ENCODE measurements at places on chromosomes 1 and 21. TPM values are rescaled to one million over a fixed set of nuclear protein-coding genes. Genes with fewer than 3 reads are reported as not detected.

GRCh38 chr21:36260030-36260787 is 59.8 kb upstream of the MORC3 start:
- DNase-seq, result no peak

DNA sequence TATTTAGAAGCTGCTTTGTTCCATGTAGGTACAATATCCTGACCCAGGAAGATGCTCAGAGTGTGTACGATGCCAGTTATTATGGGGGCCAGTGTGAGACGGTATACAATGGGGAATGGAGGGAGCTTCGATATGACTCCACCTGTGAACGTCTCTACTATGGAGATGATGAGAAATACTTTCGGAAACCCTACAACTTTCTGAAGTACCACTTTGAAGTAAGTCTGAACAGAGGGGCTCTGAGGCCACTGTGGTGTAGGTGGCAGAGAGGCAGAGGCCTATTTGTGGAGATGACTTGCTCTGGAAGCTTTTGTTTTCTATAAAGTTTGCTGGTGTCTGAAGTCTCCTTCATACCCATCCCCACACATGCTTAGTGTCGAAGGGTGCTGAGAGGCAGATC is 26.8 kb downstream of the C8A start:
- DNase-seq, result no peak

DNA sequence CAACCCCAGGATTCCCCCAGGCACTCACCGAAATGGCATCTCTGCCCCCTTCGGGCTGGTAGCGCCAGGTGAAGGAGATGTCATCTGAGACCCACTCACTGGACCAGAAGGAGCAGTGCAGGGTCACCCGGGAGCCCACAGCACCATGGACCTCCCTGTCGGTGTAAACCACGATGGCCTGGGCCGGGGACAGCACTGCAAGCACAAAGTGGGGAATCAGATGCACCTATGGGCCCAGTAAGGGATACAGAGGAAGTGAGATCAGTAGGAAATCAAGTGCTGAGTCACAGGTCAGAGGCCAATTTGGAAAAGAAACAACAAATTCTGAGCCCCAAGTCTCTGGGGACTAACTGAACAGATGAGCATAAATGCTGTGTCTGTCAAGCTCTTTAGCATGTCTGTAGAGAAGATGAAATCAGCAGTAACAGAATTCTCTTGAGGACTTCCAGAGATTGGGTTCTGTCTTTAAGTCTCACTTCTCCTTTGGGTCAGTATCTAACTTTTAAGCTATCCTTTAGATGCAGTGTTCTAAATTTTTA is 2.5 kb downstream of the MPZ start:
- DNase-seq, result no peak

The SLC2A5 gene
- total RNA-seq, result 0.94 TPM

DNA sequence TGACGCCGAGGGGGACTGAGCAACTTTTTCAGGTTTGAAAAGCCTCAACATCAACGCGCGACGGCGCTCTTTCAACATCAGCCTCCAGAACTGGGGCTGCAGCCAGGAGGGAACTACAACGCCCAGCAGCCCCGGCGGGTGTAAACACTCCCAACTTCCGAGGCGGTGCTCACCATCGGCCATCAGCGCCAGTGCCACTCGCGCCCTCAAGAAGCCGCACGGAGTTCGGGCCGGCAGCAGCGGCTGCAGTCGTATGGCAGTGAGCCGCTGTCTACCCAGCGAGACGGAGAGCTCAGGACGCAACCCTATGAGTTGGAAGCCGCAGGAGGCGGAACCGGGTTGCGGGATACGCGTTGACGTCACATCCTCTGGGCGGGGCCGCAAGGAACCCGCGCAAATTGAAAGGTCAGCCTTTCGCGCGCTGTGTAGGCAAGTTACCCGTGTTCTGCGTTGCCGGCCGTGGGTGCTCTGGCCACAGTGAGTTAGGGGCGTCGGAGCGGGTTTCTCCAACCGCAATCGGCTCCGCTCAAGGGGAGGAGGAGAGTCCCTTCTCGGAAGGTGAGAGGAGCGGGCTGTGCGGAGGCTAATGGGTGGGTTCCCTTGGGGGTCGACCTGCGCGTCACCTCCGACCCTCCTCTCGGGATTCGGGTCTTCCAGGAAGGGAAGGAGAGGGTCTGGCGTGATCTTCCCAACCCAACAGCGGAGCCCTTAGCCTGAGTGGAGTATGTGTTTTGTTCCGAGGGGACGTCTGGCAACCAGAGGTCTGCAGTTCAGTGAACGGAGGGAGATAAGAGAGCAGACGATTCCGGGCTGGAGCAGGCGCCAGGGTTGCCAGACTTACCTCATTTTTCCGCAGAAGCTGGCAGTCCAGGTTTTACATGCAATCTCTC is at the start of gene EXO1:
Gene EXO1, plus strand, starts transcription at position 409 of the 890 bp plus-strand sequence. CDS start 2,222 bp downstream, outside the sequence.
- peak; percentile 87 for DNase-seq

The PCSK9 gene
- not detected for total RNA-seq

The CCDC185 gene
- not detected for total RNA-seq

DNA sequence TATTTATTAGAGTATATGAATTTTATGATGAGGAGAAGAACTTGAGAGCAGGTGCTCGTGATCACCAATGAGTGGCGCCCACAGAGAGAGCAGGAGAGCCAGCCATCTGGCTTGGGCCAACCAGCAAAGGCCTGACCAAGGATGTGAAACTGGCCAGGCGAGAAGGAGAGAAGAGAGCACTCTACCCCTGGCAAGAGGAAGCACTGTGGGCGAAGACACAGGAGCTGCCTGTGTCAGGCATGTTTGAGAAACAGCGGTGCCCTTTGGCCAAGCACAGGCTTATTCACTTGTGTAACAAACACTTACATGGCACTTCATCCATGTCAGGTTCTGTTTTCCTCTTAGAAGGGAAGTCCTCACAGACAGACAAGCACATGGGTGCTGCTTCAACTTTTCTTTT is 4.2 kb upstream of the SIPA1L2 start:
- DNase-seq, result no peak

DNA sequence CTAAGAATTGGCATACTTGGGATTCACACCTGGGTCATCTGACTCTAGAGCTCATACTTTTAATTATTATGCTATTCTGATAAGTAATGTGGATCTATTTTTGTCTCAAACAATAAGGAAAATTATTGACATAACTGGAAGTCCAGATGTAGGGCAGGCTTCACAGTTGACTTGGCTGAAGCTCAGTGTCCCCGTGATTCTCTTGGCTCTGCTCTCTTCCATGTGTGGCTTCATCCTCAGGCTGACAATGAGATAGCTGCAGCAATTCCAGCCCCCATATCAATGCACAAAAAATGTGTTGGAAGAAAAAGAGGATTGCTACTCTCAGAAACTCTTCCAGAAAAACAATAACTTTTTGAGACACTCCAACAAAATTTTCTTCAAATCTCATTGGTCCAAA is 23.8 kb downstream of the HSD11B1 start:
- no peak for DNase-seq

- DNase-seq, result peak; percentile 98
These were observed 1.0 kb upstream of the S100A2 start for GRCh38 chr1:153566414-153567371.

The CLCA1 gene
- not detected for total RNA-seq

DNA sequence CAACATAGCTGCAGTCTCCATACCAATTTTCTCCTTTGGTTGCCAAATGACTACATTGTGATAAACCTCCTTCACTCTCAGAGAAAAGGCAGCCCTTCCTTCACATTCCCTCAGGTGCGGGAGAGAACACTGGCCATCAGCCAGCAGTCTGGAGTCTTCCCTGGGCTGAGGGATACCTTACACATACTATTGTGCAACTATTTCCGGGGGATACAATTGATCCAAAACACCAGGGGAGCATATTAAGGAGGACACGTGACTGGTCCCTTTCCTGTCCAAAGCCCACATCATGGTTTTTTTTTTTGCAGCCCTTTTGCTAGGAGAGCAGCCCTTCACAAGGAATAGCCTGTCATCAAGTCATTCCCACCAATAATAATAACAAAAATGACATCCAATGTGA is 172.1 kb upstream of the ZRANB2 start:
- no peak for DNase-seq

- DNase-seq, result no peak
These were observed 318.9 kb downstream of the SEC16B start for GRCh38 chr1:177650947-177651346.

GRCh38 chr1:2174348-2175054 is 20.1 kb downstream of the FAAP20 start:
- DNase-seq, result peak; percentile 79

The SYPL2 gene
- 4.7 TPM for total RNA-seq

The GFI1 gene
- 0.30 TPM for total RNA-seq

GRCh38 chr1:14452551-14452950 is 145.9 kb upstream of the KAZN start:
- no peak for DNase-seq

GRCh38 chr21:39537571-39537970 is 75.2 kb upstream of the B3GALT5 start:
- no peak for DNase-seq

The HRNR gene
- not detected for total RNA-seq

- no peak for DNase-seq
These were observed 100.2 kb upstream of the GREM2 start for GRCh38 chr1:240712014-240712731.

The HPDL gene
- total RNA-seq, result not detected

DNA sequence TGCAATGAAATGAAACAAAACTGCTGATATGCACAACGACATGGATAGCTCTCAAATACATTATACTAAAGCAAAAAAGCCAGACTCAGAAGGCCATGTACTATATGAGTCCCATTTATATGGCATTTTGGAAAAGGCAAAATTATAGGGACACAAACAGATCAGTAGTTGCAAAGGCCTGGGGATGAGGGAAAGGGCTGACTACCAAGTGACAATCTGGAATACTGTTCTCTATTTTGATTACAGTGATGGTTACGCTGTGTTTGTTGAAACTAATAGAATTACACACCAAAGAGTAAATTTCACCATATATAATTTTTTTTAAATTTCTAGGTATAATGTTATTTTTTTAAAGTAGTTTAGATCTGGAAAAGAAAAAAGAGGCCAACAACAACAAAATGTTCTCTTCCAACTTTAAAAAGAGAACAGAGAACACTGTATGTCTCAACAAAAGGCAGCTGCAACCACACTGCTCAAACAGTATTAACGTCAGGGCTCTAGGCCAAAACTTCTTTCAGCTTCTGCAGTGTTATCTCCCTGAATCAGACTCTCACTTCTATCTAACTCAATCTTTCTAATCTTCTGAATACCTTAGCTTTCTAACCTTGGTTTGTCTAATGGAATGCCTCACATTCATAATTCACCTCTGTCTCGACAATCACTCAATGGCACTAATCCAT is 75.8 kb downstream of the FOXJ3 start:
- DNase-seq, result no peak

GRCh38 chr21:45290948-45291612 is 3.4 kb upstream of the POFUT2 start:
- DNase-seq, result peak; percentile 75

Data from right atrium auricular region (tissue), 2 donors.